ENCODE measurements at places on chromosomes 12 and 14. TPM values are rescaled to one million over a fixed set of nuclear protein-coding genes. Genes with fewer than 3 reads are reported as not detected.
A peak's percentile ranks its signal among the peaks of the same experiment; 100 is the strongest.

DNA sequence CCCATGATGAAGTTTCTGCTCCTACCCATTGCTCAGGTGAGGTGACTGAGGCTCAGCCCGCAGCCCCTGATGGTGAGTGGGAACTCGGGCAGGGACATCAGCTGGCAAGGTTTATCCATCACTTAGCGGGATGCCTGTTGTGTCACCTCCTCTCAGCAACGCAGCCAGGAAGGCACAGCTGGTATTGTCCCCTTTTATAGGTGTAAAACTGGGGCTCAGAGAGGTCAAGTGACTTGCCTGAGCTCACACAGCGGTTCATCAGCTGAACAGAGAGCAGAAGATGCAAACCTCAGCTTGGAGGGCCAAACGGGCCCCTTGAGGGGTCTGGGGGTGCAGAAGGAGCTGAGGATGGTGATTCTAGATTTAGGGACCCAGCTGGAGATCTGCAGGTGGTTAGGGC lies 143.6 kb downstream of the PHETA1 start:
- no peak for DNase-seq

DNA sequence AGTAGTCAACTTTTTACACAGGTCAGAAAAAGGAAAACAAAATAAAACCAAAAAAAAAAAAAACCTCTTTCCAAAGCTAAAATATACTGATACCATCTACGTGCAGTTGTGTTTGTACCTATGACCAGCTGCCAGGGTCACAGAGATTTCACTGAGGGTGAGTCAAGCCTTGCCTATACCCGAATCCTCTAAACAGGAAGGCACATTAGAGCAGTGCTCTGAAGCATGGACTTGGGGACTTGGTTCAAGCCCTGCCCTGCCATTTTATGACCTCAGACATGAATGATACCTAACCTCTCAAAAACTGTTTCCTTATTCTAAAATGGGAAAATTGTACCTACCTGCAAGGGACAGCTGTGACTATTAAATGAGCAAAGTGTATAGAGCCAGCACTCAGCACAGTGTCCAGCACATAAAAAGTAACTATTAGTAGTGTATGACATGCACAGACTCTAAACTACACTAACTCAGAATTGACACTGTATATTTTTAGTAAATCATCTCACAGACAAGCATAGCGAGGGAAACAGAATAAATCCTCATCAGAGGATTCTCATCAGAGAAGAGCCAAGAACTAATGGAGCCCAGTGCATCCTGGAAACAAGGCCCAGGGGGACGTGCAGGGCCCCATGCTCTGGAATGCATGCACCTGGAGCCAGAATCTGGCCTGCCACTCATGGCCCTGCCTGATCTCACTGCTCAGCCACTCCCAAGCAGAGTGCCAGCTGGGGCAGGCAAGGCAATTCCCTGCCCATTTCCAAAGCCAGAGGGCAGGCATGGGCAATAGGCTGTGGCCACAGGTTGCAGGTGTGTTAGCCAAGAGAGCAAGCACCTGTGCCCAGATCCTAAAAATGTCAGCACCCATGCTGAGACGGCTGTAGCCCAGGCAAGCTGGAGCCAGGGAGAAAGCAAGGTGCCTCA lies 57.0 kb downstream of the NT5DC3 start:
- DNase-seq = no peak

The SERPINA3 gene
- 1.5 TPM for polyA plus RNA-seq

The KRT72 gene
- polyA plus RNA-seq = 0.18 TPM

- DNase-seq = no peak
These were observed 12.7 kb upstream of the EIF4B start for GRCh38 chr12:52993558-52993869.

DNA sequence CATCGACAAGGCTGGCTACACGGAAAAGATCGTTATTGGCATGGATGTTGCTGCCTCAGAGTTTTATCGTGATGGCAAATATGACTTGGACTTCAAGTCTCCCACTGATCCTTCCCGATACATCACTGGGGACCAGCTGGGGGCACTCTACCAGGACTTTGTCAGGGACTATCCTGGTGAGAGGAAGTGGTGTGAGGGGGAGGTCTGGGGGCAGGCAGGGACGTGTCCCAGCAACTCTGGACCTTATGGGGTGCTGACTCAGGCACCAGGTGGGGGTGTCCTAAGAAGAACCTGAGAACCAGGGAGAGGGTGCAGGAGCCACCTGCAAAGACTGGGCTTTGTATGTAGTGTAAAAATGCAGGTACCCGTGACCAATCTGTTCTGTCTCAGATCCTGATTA lies 5.2 kb downstream of the ENO2 start:
- DNase-seq = no peak

The CTDSP2 gene
- 292 TPM for polyA plus RNA-seq

The DLST gene
- 96.1 TPM for polyA plus RNA-seq

GRCh38 chr12:52874573-52875435 lies 26.0 kb upstream of the KRT78 start:
- no peak for DNase-seq

DNA sequence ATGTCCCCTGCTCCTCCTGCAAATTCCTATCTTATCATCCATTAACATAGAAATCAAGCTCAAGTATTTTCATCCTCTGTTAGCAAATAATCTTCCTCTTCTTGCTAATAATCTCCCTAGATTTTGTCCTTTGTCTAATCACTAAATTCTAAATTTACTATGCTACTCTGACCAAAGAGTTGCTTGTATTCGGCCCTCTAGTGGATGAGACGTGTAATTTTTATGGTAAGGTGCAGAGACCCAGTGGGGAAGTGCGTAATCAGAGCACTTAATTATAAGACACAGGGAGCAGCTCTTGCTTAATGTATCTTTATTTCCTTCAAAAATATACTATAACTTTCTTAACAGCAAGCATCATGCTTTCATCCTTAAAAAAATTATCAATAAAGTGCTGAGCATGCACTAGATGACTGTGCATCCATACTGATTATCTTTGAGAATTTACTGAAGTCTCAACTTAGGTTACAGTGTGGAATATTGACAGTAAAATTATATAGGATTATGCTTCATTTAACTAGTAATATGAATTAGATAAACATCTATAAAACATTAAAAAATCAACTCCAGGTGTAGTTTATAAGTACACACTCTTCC lies 212.6 kb downstream of the SLC16A7 start:
- no peak for DNase-seq

DNA sequence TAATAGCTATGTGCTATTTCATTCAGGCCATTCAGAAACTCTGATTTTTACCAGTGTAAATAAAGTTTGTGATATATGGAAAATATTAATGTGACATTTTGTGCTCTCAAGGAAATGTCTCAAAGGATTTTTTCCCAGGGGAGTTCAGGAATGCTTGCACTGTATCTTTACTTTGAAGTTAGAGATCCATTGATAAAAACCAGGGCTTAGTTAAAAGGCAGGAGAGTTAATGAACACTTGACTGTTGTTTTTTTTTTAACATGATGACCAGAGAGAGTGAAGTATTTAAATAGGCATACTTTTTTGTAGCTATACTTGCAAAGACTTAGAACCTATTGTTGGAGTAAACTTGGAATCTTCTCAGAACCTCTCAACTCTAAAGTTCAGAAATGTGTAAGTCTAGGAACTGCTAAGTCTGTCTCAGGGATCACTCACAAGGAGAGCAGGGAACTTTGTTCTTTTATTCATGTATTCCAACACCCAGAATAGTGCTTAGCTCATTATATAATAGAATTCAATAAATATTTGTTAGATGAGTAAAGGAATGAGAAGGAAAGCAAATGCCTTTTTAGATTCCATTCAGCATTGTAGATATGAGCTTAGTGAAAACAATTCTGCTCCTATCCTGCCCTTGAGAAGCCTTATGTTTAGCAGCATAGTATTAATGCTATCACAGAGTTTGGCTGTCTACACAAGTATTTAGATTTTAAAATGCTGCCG lies 117.5 kb downstream of the DAAM1 start:
- DNase-seq = no peak

The DACT1 gene
- polyA plus RNA-seq = 25.5 TPM

The OR4Q3 gene
- not detected for polyA plus RNA-seq

DNA sequence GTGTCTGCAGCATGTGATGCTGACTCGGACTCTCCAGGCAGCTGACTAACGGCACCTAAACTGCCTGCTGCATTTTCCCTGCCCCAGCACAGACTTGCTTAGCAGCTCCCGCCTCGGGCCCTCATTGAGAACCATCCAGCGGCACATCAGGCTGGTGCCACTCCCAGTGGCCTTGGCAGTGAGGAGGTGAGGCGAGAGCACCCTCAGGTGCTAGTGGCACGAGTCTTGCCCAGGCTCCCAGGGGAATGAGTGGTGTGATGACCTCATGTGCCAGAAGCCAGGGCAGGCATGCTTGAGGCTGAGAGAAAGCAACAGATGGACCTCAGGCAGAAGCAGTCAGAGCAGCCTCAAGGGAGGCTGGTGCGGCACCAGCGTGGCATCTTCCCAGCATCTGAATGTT lies 60.2 kb downstream of the PRKCH start:
- DNase-seq = no peak

The DAAM1 gene
- polyA plus RNA-seq = 64.3 TPM

The TMEM233 gene
- polyA plus RNA-seq = 2.3 TPM

DNA sequence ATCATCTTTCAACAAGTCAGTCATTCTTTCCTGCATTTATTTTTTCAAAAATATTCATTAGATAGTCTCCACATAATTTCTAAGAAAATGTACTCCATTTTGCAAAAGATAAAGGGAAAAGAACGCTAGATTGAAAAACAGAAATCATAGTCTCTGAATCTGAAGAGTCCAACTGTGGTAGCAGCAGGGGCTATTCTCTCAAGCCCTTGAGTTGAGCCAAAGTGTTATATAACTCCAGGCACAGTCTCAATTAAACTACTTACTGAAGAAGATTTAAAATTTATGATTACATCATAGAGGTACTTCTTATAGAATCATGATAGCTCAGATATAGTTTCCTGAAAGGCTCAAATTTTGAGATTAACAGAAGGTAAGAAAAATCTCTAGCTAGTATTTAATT lies 5.8 kb downstream of the LDHB start:
- DNase-seq = no peak

The CCDC177 gene
- not detected for polyA plus RNA-seq

DNA sequence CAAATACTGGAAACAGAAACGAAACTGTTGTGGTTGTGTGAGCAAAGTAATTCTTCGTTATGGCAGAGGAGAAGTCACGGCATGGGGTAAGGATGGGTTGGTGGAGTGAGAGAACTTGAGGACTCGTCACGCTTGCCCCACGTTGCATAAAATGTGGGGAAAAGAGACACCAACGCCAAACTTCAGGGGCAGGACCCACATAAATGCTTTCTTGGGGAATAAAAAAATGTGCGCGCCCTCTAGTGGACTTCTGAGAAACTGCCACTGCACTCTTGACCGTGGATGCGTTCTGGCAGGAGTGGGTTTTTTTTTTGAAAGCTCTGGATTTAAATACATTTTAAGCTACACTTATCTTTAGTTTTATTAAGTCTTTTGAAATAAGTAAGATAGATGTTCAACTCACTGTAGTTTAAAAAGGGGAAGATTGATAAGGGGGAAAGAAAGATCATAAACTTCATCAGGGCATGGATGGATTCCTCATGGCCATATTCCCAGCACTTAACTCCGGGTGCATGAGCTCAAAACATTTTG lies 4.1 kb upstream of the IGF1 start:
- no peak for DNase-seq

The CCNT1 gene
- polyA plus RNA-seq = 32.7 TPM

DNA sequence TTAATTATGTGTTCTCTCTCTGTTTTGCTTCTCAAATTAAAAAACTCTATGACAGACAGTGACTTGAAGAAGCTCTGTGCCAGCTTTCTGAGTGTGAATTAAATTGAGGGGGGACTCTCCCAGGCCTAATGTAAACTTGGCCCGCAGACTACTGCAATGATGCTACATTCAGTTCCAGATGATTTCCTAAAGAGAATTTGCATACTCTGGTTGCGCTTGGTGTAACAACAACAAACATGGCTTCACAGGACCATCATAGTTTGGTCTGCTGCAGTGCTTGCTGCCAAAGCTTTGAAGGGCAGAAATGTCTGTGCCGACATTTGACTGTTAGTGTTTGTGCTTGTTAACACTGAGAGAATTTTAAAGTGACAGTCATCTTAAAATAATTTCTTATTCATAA lies 25.0 kb downstream of the CFAP54 start:
- DNase-seq = peak; percentile 44
